Activated CD4-positive, alpha-beta T cell treated with anti-CD3 and anti-CD28 coated beads, Interleukin-2, amount 10 ng/mL, durations not matched to agents 24 days and 14 days (primary cell): ENCODE measurements at places on chromosomes 16 and 17.

GRCh38 chr16:782258-782657 is 5.9 kb downstream of the RPUSD1 start:
- DNase-seq = no peak

DNA sequence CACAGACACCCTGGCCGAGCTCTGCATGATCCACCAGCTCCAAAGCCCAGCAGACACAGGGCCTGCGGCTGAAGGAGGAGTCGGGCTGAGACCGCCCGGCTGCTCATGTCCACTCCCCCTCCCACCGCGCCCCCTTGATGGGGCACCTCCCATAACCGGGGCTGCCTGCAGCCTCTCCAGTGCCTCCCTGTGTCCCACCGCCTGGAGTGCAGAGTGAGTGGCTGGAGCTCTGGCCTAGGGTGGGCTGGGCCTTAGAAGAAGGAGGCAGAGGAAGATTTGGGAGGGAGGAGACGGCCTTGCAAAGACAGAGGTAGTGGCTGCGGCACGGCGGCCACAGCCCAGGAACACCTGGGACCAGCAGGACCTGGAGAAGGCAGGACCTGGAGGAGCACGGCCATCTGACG is 4.0 kb downstream of the CBFA2T3 start:
- no peak for DNase-seq

DNA sequence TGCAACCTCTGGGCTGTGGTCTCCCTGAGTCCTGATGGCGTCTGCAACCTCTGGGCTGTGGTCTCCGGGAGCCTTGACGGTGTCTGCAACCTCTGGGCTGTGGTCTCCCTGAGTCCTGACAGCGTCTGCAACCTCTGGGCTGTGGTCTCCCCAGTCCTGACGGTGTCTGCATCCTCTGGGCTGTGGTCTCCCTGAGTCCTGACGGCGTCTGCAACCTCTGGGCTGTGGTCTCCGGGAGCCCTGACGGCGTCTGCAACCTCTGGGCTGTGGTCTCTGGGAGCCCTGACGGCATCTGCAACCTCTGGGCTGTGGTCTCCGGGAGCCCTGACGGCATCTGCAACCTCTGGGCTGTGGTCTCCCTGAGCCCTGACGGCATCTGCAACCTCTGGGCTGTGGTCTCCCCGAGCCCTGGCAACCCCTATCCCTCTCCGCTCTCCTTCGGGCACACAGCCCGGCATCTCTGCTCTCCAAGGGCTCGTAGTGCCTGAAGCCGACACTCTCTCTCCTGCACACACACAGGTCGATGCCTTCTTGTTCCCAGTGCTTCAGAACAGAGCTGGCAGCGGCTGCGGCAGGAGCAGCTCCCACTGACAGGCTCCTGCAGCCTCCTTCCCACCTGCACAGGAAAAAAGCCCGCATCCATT is 45.6 kb downstream of the METRNL start:
- DNase-seq = peak; percentile 70

GRCh38 chr16:6728381-6728780 is 604.3 kb upstream of the RBFOX1 start:
- no peak for DNase-seq

- no peak for DNase-seq
Measured at GRCh38 chr16:65740711-65741110, 618.8 kb upstream of the CDH11 start.

DNA sequence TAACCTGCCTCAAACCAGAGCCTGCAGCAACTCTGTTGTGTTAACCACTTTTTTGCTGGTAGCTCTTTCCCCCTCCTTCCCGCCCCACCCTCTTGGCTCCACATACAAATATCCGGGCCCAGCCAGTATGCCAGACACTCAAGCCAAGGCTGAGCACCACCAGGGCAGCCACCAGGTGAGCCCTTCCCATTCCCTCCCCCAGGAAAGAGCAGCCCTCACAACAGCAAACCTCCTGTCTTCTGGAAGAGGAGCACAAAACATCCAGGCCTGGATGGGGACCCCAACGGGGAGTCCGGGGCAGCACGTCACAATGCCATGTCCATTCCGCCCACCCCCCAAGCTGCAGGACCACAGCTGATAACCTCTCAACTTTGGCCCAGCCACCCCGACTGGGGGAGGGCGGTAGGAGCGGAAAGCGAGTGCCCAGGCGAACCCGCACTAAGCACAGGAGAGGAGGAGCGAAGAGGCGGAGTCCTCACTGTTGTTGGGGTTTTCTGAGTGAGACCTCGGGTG is 757 bp downstream of the ORMDL3 start:
- DNase-seq = peak; percentile 91
